Right atrium auricular region (tissue), 2 donors: ENCODE measurements at places on chromosomes 11 and 22. TPM values are rescaled to one million over a fixed set of nuclear protein-coding genes. Genes with fewer than 3 reads are reported as not detected.

DNA sequence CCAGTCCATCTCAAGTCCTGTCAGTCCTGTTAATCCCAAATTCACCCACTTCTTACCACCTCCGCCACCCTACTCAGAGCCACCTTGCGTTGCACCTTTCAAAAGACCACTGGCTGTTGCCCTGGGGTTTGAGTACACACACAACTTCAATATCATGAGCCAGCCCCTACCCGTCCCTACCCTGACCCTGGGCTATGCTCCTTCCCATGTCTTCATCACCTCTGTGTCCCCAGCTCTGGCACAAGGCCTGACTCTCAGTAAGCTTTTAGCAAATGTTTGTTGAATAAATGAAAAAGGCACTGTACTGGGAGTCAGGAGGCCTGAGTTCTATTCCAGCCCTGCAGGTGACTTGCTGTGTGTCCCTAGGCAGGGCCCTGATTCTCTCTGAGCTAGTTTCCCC lies 26.5 kb downstream of the OTOG start:
- no peak for DNase-seq

DNA sequence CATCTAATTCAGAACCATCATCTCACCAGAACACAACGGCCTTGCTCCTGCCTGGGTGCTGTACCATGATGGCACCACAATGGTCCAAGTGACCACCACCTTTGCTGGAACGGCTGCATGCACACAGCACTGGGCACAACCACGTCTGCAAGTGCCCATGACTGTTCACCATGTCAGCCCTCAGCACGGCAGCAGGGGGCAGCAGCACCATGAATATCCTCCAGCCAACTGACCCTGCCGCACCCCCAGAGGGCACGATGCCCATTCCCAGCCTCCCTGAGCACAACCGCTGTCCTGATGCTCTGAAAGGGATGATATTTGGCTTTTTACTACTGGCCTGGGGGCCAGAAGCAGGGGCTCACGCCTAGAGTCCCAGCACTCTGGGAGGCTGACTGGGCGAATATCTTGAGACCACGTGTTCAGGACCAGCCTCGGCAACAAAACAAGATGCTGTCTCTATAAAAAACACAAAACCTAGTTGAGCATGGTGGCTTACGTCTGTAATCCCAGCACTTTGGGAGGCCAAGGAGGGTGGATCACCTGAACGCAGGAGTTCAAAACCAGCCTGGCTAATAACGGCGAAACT lies 25.7 kb downstream of the DRD4 start:
- DNase-seq: no peak

GRCh38 chr11:15818132-15818842 lies 538.1 kb downstream of the SOX6 start:
- no peak for DNase-seq

GRCh38 chr11:121071846-121072450 lies 29.1 kb upstream of the TECTA start:
- no peak for DNase-seq

GRCh38 chr11:1157645-1158591 lies at the start of gene MUC5AC:
Gene MUC5AC (plus strand): TSS chr11:1157953. CDS start chr11:1158000, 47 bp downstream.
- DNase-seq: no peak

DNA sequence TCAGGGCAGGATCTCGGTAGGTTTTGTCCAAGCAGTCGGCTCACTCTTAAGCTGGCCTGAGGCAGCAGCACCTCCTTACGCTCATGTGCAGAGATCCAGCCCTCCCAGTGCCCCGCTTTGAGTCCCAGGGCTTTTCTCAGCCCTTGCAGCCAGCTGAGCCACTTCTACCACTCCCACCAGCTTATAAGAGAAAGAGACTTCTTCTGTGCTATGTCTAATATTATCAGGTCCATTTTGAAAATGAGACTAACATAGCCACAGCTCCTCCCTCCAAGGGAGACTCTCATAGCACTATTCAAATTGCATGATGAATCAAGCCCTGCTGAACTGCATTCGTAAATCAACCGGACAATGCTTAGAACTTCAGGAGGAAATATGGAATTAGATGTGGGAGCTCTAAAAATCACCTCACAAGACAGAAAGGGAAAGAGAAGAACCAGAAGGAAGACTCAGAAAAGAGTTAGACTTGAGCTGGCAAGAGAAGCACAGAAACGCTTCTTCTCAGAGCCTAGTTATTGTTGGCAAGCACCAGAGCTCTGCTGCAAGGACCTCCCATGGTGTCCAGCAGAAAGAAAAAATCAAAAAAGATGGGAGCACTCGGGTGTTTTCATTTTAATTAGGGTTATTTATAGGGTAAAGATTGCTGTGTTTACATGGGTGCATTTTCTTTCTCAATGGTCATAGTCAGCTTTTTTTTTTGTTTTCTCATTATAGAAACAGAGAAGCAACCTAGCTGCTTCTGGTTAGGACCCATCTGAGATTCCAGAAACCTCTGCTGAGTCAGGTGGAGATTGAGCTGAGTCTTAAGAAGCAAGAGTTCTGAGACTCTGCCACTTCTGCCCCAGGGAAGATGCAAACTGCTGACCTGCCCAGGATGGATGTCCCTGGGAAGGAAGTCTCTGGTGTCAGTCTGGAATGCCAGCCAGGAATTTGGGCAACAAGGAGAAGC lies 181.4 kb downstream of the ETS1 start:
- DNase-seq: no peak

Gene JHY
- 3.5 TPM for total RNA-seq

- no peak for DNase-seq
These were observed 32.8 kb downstream of the RRM1 start for GRCh38 chr11:4127357-4127756.

DNA sequence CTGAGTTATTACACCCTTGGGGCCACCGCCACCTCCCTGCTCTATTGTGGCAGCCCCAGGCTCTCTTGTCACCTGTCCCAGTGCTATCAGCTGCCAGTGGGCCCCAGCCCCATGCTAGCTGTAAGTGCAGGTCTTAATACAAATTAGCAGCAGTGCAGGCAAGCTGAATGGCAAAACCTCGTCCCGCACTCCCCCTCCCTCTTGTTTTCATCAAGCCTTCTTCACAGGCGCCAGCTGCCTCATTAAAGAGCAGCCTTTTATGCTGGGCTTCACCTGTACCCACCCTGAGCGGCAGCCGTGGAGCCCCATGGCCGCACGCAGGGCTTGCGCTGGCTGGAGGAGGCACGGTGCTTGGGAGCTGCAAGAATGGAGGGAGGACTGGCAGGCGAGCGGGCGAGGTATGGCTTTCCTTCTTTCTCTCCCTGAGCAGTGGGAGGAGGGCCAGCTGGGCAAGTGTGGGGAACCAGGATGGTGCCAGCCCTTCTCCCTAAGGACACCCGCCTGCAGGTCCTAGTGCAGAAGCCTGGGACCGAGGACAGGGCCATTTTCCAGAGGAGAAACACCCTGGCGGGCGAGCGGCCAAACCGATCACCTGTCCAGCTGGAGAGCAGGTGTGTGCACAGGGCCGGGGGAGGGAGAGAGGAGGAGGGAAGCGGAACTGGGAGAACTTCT lies 70.7 kb downstream of the FLI1 start:
- no peak for DNase-seq

- no peak for DNase-seq
These were observed 30.3 kb upstream of the SIK2 start for GRCh38 chr11:111571829-111572501.

GRCh38 chr22:50203288-50203687 lies 2.5 kb downstream of the SELENOO start:
- DNase-seq: no peak

GRCh38 chr22:31897842-31898805 lies 46.2 kb upstream of the YWHAH start:
- no peak for DNase-seq

Gene ANGPTL5
- total RNA-seq: 3.3 TPM

Gene GLYATL1
- not detected for total RNA-seq

DNA sequence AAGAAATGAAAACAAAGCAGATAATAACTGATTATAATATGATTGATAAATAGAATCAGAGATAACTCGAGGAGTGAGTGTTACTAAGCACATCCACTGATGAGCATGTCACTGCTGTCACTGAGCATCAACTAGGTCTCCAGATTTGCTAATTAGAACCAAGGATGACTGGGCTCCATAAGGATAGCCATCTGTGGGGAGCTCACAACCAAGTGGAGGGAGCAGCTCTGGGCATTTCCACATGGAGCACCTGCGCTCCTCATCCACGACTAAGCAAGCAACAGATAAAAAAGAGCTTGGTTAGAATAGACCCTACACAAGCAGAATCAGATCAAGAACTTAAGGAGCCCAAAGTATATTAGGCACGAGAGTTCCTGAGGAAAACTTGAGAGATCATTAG lies 396.0 kb upstream of the B3GAT1 start:
- DNase-seq: no peak

DNA sequence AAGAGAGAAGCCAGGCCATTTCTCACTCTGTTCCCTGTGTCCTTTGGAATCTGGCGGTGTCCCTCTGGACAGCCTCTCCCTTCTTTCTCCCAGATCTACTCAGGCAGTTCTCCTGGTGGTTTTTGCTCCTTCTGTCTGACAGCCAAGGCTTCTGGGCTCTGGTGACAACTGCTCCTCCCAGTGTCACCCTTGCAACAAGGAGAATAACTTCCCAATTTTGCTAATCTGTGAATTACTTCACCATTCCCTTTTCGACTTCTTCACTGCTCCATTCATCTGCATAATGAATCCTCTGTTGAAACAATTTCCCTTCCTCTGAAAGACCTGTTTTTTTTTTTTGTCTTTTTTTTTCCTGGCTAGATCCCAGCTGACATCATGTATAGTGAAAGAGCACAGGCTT lies 56.3 kb upstream of the PDE3B start:
- no peak for DNase-seq

Gene CHRM1
- not detected for total RNA-seq

Gene TMEM132A
- 7.5 TPM for total RNA-seq

Gene POLD3
- total RNA-seq: 4.6 TPM

GRCh38 chr11:110130642-110131238 lies 37.5 kb downstream of the ZC3H12C start:
- DNase-seq: no peak

DNA sequence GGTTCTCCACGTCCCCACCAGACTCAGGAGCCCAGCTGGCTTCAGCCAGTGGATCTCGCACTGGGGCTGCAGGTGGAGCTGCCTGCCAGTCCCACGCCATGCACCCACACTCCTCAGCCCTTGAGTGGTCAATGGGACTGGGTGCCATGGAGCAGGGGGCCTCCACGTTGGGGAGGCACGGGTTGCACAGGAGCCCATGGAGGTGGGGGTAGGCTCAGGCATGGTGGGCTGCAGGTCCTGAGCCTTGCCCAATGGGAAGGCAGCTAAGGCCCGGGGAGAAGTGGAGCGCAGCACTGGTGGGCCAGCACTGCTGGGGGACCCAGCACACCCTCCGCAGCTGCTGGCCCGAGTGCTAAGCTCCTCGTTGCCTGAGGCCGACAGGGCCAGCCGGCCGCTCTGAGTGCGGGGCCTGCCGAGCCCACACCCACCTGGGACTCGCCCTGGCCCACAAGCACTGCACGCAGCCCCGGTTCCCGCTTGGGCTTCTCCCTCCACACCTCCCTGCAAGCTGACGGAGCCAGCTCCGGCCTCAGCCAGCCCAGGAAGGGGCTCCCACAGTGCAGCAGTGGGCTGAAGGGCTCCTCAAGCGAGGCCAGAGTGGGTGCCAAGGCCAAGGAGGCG lies 258.5 kb upstream of the PDGFD start:
- DNase-seq: no peak

GRCh38 chr22:24304062-24304675 lies 33.5 kb downstream of the SPECC1L start:
- DNase-seq: no peak

Gene LAYN
- total RNA-seq: 5.9 TPM

GRCh38 chr11:17697175-17697949 lies 22.0 kb upstream of the MYOD1 start:
- DNase-seq: no peak
